ENCODE measurements at places on chromosomes 1 and 21. TPM values are rescaled to one million over a fixed set of nuclear protein-coding genes. Genes with fewer than 3 reads are reported as not detected.
A peak's percentile ranks its signal among the peaks of the same experiment; 100 is the strongest.

DNA sequence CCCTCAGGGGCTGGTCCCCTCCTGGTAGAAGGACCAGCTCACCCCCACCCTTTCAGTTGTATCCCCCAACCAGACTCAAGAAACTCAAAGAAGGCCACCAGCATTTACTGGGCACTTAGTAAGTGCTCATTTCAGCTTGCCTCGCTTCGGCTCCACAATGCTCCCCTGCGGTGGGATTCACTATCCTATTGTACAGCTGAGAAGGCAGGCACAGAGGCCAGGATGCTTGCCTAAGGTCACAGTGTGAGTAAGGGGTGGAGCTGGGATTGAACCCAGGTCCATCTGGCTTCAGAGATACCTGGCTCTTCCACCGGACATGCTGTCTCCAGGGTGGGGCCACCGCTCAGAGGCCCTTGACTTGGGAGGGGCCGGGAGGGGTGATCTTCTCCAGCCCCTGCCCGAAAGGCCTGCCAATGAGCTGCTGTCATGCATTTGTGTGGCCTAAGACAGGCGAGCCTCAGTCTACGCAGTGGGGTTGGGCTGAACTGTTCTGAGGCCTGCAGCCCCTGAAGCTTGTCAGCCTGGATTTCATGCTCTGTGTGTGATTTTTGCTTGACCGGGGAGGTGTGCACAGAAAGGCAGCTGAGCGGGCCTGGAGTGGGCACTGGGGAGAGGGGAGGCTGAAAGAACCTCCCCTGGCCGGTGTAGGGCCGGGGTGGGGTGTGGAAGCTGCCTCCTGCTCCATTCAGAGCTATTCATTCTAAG, 48.1 kb downstream of the DMRTB1 start:
- no peak for DNase-seq

The NUAK2 gene
- total RNA-seq, result 0.40 TPM

DNA sequence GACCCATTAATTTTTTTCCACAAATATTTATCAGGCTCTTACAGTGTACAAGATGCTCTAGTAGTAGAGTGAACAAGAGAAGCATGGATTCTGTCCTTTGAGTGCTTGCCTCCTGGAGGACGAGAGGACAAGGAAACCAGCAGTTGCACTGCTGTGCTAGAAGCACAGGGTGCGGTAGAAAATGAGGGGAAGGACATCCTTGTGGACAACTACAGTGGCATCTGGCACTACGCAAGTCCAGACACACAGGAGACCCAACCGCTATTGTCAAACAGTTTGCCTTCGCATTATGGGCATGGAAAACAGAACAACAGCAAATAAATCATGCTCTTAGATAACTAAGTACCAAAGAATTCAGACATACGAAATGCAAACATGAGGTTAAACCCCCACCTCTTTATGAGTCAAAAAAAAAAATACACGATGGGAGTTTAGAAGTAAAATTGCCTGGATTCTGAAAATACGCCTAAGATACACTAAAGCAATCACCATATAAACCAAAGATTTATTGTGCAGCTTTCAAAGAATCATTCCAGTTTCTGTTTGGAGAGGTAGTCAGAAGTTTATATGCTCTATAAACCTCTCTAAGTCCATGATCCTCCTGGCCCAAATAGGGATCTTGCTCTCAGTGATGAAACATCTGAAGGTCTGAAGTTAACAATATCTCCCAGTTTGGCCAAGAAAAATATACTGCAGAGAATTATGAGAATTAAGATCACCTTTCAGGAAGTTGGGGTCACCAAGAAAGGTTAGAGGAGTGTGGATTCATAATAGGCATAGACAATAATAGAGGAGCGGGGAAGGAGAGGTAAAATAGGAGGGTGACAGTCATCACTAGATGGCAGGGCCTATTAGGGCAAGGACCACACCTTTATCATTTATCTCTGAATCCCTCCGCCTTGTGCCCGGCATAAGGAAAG, 307.8 kb downstream of the NFIA start:
- DNase-seq, result no peak

- no peak for DNase-seq
Observed at GRCh38 chr1:149845416-149845815, 54.0 kb upstream of the BOLA1 start.

DNA sequence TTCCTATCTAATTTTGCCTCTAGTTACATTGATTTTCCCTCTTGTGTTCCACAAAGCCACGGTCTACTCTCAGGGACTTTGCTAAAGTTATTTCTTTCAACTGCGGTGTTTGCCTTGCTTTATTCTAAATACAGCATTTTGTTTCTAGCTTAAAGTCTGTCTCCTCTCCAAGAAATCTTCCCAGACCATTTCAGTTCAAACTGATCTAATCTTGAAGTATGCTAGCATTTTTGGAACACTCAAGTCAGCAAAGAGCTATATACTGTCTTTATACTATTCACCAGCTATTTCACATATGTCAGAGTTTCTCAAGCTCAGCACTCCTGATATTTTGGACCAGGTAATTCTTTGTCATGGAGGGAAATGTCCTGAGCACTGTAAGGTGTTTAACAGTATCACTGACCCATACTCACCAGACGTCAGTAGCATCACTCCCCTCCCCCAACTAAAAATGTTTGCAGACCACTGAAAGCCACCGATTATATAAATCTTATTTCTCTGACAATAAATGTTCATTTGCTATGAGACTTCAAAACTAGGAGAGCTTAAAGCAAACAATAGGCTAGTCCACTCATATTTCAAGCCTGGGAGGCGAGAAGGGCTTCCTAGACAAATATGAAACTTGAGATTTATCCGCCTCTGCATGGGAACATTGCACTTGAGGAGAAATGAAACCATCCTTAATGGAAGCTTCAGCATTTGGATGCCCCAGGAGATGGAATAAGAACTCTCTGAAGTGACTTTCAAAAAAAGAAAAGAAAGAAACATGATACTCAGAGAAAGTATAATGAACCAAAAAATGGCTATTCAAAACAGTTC, 81.1 kb downstream of the KIAA0319L start:
- DNase-seq, result no peak

The IL20 gene
- total RNA-seq, result not detected

DNA sequence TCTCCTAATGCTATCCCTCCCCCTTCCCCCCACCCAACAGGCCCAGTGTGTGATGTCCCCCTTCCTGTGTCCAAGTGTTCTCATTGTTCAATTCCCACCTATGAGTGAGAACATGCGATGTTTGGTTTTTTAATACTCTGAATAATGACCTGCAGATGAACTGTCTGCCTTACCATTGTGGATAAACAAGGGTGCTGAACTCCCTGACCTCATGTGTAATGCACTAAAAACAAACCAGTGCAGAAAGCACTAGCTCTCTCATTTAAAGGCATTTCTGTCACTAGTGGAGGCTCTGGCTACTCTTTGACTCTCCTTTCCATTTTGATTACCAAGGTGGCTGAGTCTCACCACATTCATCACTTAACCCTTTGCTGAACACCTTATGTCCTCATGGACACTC, 23.1 kb upstream of the TRAF3IP3 start:
- no peak for DNase-seq

DNA sequence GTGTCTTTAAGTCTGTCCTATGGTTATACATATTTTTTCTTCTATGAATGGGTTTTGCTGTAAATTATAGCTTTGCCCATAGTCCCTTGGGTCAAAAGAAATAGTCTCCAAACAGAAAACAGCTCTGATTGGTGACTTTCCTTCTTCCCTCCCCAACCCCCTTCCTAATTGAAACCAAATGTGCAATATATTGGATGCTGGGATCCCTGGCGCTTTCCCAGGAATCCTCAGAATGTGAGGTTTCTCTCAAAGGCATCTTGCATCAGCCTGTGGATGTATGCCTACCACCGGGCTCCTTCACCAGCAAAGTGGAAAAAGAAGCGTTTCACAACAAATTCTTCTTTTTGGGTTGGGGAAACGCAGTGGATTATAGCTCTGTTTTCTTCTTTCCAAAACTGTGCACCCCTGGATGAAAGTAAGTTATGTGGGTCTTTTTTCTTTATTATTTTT, at the start of gene DDR2:
Gene DDR2 (plus strand): TSS at position 248 of the 450 bp plus-strand sequence. CDS start 86,600 bp downstream, outside the sequence.
- peak; percentile 98 for DNase-seq

The WNT4 gene
- total RNA-seq, result 3.7 TPM

The CD5L gene
- not detected for total RNA-seq

The MFAP2 gene
- 89.3 TPM for total RNA-seq

The RAD54L gene
- 2.8 TPM for total RNA-seq

DNA sequence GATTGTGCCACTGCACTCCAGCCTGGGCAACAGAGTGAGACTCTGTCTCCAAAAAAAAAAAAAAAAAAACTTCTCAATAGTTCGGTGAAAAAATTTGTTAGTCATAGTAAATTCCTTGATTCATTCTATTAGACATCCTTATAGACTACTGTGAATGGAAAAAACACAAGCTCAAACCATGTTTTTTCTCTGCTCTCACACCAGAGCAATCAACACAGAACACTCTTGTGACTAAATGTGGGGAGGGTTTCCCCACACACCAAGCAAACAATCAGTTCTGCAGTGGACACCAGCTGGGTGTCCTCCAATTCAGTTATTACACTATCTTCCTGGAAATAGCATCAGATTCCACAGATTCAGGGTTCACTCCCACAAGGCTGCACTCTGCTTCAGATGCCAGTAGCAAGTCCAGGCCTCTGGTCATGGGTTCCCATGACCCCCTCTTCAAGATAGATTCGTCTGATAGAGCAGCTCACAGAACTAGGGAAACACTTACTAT, 69.1 kb upstream of the TEKT2 start:
- no peak for DNase-seq

DNA sequence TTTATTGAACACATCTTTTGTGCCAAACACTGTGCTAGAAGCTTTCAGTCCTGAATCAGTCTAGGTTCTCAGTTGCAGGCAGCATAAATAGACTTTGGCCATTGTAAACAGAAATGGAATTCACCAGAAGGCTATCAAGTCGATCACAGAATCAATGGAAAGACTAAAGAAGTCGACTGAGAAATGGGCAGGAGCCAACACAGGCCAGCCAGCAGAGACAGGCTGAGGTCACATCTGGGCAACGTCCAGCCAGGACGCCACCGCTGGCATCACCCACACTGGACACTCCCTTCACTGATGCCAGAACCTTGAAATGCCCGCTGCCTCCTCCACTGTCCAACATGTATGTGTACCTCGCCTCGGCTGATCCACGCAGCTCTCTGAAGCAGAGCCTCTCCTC, 5.5 kb upstream of the CNTN2 start:
- no peak for DNase-seq

DNA sequence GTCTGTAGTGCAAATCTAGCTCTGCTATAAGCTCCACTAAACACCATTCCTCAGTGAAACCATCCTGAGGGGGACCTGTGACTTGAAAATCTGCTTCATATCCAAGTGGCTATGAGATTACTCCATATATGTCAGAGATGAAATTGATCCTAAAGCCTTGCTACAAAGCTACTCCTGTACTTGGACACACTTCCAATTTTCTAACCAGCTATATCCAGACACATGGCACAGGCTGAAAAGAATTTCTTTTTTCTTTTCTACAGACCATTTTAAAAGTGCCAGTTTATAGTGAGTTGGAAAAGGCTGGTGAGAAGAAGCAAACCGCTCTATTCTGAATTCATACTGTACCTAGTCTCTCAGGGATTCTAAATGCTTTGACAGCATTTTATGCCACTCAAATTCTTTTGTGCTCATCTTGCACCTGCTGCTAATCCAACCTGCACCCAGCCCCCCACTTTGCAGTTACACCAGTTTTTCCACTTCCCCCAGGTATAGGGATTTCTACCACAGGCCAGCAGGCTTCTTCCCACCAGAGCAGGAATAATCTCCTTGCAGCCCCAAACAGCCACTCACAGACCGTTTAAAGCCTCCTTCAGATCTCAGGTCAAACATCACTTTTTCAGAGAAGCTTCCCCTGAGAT, 112.5 kb downstream of the RERE start:
- DNase-seq, result no peak

- DNase-seq, result no peak
Observed at GRCh38 chr21:26036916-26037315, 133.7 kb downstream of the APP start.

- DNase-seq, result no peak
Observed at GRCh38 chr1:174923820-174924219, 75.9 kb upstream of the CACYBP start.

GRCh38 chr1:171206204-171206977, 21.3 kb downstream of the FMO2 start:
- DNase-seq, result no peak

- no peak for DNase-seq
Observed at GRCh38 chr1:85411567-85412305, 53.2 kb downstream of the DDAH1 start.

The FAM20B gene
- 23.6 TPM for total RNA-seq

GRCh38 chr1:207404849-207405525, 49.1 kb upstream of the CR2 start:
- peak; percentile 79 for DNase-seq

DNA sequence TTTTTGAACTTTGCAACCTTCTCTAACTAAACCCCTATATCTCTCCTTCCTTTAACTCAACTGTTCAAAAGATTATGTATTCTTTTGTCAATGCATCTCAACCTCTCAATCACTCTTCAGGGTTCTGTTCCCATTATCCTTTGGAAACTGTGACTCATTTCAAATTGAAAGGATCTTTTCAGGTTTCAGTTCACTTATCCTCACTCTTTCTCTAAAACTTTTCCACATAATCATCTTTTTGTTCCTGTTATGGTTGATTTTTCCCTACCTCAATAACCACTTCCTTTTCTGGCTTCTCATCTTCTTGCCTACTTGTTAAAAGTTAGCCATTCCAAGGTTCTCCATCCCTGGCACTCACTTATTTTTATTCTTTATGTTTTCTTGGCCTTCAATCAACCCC, 56.2 kb upstream of the NUF2 start:
- DNase-seq, result peak; percentile 6

DNA sequence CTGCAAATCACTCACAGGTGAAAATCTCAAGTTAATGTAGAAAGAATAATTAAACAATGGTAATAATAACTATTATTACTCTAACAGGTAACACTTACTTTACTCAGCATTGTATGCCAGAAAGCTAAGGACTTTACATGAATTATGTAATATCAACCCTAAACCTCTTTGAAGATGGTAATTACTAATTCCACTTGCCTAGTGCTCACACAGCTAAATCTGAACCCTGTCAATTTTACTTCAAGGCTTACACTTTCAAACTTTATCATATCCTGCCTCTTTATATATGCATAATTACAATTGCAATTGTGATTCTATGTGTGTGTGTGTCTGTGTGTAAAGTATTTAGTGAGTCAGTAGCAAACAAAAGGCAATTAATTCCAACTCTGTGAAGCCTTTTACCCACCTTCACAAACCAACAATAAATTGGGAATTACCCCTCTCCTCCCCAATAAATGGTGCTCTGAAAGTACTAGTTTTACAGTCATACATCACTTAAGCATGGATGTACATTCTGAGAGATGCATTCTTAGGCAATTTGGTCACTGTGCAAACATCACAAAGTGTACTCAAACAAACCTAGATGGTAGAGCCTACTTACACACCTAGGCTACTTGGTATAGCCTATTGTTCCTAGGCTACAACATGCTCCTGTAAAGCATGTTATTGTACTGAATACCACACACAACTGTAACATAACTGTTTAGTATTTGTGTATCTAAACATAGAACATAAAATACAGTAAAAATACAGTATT, 5.9 kb downstream of the ZNF644 start:
- no peak for DNase-seq

The TENT5C gene
- 6.6 TPM for total RNA-seq

DNA sequence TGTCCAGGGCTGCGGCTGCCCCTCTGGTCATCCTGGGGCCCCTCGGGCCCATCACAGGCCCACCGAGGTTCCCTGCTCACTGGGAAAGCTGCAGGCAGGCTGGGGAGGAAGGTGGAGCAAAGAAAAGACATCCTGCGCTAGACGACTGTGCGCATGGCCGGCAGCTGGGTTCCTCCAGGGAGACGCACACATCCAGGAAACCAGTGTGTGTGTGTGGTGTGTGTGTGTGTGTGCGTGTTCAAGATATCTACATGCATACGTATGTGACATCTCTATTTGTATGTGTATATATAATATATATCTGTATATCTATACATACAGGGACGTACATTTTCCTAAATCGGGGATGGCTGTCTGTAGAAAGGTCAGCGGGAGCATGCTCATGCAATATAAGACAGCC, 63.7 kb downstream of the ACOT7 start:
- peak; percentile 88 for DNase-seq

Data from muscle of leg (tissue), 16 donors.